BJ (cell line): ENCODE measurements at places on chromosomes 5 and 9. TPM values are rescaled to one million over a fixed set of nuclear protein-coding genes. Genes with fewer than 3 reads are reported as not detected.

Gene ZFP37
- 0.25 and 0.82 TPM in 2 replicates for polyA plus RNA-seq

DNA sequence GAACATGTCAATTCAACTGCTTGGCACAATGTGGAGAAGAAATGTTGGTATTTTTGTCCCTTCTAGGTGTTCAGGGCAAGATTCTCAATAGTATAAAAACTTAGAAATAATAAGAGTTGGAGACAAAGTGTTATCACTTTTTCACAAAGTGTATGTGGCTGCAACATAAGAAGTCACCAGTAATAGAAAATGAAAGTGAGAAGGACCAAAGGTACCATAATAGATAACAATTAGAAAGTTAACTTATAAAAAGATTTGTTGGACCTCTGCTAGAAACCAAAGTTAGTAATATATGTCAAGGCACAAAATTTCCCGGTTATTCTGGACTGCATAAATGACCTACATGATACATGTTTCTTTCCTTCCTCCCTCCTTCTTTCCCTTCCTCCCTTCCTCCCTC, 1535.3 kb downstream of the EFNA5 start:
- no peak for DNase-seq

Gene PCDHGB6
- 1.5 and 1.7 TPM in 2 replicates for polyA plus RNA-seq

Gene ESM1
- polyA plus RNA-seq, result 2.4 and 2.8 TPM in 2 replicates

- DNase-seq, result no peak
These were observed 20.5 kb upstream of the ZFR start for GRCh38 chr5:32465076-32465475.

DNA sequence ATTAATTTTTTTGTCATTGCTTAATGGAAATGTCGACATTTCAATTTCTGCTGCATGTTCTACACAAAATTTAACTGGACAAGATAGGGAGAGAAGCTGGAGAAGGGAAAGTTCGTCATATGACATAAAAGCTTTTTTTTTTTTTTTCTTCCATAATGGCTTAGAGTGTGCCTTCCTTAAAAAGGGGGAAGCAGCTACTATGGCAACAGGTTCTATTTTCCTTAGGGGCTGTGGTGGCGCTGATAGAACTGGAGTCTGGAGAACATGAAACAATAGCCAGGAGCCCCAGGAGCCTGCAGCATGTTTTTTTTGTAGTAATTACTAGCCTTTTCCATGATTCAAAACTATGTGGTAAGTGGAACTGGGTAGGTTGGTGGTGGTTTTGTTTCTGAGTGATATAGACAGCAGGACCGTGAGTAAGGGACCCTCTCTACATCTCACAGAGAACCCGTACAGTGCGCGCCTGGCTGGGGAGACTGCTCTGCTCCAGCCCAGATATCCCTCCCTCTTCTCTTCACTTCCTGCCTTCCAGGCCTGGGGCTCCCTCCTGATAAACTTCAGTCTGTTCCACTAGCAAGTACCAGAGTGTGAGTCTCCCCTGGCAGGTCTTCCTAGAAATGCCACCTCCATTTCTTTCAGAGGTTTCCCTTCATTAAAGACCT, 301.6 kb downstream of the NR3C1 start:
- DNase-seq, result no peak

- DNase-seq, result no peak
These were observed 575.8 kb downstream of the TLE1 start for GRCh38 chr9:81113453-81114124.

- no peak for DNase-seq
These were observed 20.2 kb downstream of the TRIM7 start for GRCh38 chr5:181184845-181185216.

DNA sequence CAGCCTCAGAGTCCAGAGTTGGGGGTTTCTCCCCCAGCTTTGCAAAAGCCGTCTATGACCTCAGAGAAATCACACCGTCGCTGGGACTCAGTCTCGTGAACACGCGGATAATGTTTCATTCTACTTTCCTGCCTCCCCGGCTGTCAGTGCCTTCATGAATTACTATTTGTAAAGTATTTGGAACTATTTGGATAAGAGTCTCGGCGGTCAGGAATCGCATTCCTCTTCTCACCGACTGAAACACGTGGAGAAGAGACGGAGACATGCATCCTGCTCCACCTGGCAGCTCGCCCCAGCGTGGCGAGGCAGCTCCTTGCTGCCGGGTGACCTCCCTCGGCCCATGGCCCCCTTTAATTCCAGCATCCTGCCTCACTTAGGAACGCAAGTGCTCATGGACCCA, 23.9 kb downstream of the IRX2 start:
- no peak for DNase-seq

GRCh38 chr9:116942593-116943061, 255.5 kb downstream of the TRIM32 start:
- no peak for DNase-seq

Gene GADD45G
- polyA plus RNA-seq, result 0.07 TPM in 1 of 2 replicates, not detected in the other

Gene KCNT1
- polyA plus RNA-seq, result not detected in 2 replicates

Gene ZNF484
- polyA plus RNA-seq, result 1.4 and 3.1 TPM in 2 replicates

DNA sequence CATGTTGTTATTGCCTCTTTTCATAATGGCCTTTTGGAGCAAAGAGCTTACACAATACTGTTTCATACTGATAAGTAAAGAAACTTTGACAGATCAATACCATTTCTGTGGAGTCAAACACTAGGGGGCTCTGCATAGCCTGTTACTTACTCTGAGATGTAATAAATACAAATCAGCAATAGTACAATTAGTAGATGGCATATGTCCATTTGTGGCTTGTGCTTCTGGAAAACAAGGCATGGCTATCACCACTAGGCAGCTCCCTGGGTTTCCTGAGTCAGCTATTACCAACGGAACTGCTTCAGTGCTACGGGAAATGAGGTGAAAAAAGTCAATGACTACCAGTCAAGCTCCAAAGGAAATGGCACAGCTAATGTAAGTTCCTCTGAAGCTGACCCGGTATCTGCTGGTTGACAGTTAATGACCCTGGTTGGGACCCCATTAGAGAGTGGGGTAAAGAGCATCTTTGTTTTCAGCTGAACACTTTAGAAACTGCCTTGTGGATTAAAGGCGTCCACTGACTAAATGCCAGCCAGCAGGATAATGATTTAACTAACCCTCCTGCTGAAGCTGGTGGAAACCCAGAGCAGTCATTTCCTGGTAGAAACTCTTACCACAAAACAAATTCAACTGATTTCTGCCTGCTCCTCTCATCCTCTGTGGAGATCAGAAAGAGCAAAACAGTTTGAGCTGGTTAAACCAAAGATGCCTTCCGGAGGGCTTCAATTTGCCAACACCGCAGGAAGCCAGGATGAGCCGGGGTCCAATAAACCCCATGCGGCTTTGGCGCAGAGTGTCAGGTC, 69.0 kb upstream of the FAM169A start:
- DNase-seq, result peak; percentile 53

GRCh38 chr9:8224381-8224801, 424.8 kb upstream of the DMAC1 start:
- peak; percentile 61 for DNase-seq

GRCh38 chr5:6804766-6805501, 91.7 kb downstream of the TENT4A start:
- no peak for DNase-seq

DNA sequence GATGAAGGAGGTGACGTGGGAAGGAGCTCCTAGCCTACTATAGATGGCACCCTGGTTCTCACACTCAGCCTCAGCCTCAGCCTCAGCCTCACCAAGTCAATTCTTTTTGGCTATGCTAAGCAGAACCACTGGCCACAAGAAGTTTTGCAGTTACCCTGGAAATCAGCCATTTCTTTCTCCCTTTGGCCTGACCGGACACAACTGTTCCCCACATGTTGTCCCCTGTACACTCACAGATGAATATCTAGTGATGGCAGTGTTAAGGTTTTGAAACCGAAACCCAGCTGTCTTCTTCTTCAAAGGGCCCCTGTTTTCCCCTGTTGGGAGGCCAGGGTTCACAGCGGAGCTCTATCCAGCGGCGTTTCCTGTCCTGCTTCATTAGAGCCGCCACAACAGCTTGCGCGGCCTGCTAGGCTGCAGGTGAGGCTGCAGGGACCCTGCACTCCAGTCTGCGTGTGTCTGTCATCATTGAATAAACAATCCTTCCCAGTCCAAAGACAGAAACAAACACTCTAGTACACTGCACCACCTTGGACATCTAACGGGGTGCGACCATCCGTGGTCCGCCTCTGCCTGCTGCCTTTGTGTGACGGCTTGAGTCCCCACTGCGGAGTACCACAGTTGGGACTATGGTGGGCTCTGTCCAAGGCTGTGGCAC, 250.5 kb downstream of the DENND1A start:
- peak; percentile 46 for DNase-seq

- DNase-seq, result peak; percentile 39
These were observed 14.3 kb downstream of the CD180 start for GRCh38 chr5:67182301-67182790.

DNA sequence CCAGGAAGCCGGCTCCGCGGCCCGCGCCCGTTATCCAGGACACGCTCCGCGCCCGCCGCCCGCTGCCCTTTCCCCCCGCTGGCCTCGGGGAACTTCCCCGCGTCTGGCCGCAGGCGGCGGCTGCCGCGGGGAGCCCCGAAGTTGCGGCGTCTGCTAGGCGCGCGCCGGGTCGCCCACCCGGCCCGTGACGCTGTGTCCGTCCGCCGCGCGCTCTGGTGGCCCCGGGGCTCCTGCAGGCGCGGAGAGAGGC, 621 bp upstream of the GCNT4 start:
- DNase-seq, result no peak

Gene STK32A
- polyA plus RNA-seq, result 1.1 and 1.2 TPM in 2 replicates

Gene TCOF1
- polyA plus RNA-seq, result 5.7 and 9.7 TPM in 2 replicates

DNA sequence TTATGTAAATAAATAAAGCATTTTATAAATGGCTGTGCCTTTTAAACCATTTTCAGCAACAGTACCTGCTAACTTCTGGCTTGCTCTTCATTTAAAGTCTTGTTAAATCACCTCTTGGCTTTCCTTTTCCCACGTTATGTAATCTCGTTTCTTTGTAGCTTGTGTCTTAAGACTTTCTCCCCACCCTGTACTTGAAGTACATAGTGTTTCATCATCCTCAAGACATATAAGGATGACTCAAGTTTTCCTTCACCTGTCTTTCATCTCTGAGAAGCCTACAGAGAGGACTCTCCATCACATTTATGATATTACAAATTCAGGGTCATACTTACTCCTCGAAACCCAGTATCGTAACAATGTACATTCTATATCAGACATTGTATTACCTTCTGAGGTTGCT, 33.9 kb downstream of the PRELID2 start:
- no peak for DNase-seq

Gene SHOC1
- polyA plus RNA-seq, result not detected in 2 replicates

DNA sequence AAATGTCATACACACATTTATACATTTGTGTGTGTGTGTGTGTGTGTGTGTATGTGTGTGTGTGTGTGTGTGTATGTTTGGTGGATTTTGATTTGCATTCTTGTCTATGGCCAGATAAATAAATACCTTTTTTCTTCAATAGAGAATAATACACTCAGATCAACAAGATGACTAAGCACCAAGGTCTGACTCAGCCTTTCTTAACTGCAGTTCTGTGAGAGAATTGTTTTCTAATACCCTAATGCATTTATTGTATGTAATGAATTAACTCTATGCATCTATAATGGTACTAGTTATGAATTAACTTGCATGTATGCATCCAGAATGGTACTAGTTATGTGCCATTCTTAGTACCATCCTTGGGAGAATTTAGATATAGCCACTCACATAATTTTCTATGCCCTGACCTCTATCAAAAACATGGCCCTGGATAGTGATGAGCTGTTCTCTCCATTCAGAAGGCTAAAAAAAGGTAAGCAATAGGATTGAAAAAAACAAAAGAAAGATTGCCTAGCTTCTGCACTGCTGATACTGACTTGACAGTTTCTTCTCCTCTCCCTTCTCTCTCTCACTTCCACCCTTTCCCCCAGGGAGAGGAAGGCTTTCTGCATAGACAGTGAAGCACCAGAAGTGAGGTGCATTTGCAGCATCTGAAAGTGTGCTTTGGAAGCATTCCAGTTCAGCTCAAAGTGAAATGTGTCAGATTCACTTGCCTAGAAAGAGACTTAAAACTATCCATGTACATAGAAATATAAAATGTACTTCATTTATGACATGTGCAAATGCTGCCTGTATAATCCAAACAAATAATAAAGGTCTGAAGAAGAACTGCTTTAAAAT, 55.1 kb upstream of the CCDC112 start:
- no peak for DNase-seq

GRCh38 chr9:125997196-125997823, 250.1 kb downstream of the PBX3 start:
- no peak for DNase-seq

DNA sequence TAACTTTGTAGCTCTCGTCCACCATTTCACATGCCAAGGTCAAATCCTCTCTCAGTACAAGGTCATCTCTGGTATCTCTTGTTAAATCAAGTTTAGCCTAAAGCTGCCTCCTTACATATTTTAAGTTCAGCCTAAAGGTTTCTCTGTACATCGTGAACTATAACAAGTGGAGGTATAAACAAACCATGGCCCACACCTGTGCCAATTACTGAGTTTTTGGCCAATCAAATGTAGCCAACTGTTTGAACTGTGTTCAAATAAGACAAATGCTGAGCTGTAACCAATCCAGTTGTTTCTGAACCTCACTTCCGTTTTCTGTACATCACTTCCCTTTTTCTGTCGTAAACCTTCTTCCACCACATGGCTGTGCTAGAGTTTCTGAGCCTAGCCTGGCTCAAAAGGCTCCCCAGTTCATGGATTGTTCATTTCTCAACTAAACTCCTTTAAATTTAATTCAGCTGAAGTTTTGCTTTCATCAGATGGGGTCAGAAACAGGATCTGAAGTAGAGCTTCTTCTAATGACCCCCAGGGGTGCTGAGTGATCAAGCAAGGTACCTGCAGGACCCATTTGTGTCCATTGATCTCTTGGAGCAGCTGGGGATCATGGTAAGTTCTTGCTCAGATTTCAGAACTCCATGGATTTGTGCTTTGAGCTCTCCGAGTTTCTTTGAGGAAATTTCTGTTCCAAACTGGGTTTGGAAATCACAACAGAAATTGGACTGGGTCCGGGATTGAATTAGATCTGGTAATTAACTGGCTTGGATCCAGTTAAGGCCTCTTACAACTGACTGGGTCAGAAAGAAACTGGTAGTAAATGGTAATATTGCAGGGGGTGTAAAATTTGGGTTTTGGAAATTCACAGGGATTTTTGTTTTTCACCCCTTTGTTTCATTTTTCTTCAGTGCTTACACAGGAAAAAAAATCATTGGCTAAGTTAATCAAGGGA, 11.0 kb upstream of the NANS start:
- no peak for DNase-seq
